ENCODE measurements at places on chromosomes 1 and 21.

DNA sequence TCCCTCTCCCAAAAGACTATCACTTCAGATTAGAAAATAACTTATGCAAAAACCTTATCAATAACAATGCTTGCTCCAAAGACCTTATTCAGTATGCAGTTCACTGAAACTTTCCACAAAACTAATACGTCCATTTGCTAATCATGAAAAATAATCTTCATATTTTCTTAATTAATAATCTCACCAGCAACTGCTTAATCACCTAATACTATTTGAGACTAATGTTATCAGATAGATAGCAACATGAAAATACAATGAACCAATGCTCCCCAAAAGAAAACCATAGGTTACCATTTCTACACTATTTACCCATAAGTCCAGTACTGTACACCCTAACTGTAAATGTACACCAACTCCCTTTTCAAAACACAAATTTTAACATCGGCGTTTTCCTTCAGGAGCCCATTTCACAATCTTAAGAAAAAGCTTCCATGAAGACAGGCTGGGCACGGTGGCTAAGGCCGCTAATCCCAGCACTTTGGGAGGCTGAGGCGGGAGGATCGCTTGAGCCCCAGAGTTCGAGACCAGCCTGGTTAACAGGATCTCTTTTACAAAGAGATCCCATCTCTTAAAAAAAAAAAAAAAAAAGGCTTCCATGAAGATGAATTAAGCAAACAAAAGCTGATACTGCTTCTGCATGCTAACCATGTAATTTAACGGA, 1.7 kb downstream of the GNB1 start:
- no peak for DNase-seq

DNA sequence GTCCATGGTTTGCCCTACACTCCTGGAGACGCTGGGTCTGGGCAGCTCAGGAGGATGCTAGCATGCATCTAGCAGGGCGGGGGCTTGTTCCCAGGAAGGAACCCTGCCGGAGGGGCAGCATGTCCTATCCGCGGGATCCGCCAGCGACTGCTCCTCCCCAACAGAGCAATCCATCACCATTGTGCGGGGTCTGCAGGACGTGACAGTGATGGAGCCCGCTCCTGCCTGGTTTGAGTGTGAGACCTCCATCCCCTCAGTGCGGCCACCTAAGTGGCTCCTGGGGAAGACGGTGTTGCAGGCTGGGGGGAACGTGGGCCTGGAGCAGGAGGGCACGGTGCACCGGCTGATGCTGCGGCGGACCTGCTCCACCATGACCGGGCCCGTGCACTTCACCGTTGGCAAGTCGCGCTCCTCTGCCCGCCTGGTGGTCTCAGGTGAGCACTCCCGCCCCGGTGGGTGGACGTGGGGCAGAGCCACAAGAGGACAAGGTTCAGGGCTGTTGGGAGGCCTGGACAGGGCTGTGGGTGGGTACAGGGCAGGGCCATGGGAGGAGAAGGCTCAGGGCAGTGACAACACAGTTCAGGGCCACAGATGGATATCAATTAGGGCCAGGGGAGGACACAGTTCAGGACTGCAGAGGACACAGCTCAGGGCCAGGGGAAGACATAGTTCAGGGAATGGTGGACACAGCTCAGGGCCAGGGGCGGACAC, 71.3 kb downstream of the OBSCN start:
- no peak for DNase-seq

GRCh38 chr1:107184888-107185287, 44.0 kb downstream of the NTNG1 start:
- DNase-seq: no peak

GRCh38 chr1:168653567-168653966, 75.4 kb downstream of the DPT start:
- no peak for DNase-seq

- peak; percentile 52 for DNase-seq
Observed at GRCh38 chr1:28369371-28370238, at the start of gene PHACTR4. PHACTR4 (plus strand) TSS chr1:28369740; CDS start chr1:28407448, 37,708 bp downstream.

DNA sequence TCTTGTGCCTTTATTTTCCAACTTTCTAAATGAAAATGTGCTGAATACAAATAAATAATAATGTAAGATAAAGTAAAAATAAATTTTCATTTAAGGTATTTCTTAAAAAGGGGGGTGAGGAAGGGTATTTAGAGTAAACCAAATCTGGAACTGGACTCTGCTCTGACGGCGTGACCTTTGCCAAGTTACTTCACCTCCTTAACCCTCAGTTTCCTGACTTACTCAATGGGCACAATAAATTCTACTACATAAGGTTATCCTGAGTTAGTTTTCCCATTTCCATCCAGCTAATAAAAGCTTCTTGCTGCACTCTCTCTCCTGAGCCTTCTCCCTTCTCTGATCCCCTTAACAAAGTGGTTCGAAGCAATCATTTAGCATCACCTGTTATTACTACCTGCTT, 93.9 kb downstream of the NID1 start:
- DNase-seq: no peak

- no peak for DNase-seq
Observed at GRCh38 chr1:82879701-82880305, 1079.1 kb downstream of the ADGRL2 start.

GRCh38 chr1:223429821-223430220, 36.6 kb downstream of the CCDC185 start:
- DNase-seq: no peak

GRCh38 chr1:70319750-70320149, 34.8 kb downstream of the ANKRD13C start:
- DNase-seq: no peak

GRCh38 chr1:223230161-223230881, 87.3 kb upstream of the TLR5 start:
- DNase-seq: no peak

- no peak for DNase-seq
Observed at GRCh38 chr1:66460776-66461175, 73.2 kb upstream of the SGIP1 start.

DNA sequence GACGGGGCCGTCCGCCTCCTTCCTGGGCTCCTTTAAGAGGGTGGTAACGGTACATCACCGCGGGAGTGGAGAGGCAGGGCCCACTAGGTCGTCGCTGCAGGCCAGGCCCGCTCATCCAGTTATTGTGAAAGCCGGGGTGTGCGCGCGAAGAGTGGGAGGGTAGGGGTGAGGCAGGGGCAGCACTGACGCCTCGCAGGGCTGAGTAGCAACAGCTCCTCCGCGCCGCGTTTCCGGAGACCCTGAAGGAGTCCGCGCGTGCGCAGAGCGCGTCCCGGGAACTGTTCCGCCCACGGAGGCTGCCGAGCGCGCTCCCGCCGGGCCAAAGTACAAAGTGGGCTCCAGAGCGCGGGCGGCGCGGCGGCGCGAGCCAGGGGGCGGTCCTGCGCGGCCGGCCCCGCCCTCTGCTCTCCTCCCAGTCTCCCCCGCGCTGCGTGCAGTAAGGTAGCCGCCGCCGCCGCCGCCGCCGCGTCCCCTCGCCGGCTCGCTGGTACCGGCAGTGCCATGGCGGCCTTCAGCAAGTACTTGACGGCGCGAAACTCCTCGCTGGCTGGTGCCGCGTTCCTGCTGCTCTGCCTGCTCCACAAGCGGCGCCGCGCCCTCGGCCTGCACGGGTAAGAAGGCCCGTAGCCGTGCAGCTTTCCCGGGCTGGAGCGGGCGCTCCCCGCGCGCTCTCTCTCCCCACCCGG, at the start of gene ABCD3:
TSS of gene ABCD3 (plus strand) at position 412 of the 686 bp plus-strand sequence. CDS start at position 502, 90 bp downstream.
- DNase-seq: peak; percentile 96

DNA sequence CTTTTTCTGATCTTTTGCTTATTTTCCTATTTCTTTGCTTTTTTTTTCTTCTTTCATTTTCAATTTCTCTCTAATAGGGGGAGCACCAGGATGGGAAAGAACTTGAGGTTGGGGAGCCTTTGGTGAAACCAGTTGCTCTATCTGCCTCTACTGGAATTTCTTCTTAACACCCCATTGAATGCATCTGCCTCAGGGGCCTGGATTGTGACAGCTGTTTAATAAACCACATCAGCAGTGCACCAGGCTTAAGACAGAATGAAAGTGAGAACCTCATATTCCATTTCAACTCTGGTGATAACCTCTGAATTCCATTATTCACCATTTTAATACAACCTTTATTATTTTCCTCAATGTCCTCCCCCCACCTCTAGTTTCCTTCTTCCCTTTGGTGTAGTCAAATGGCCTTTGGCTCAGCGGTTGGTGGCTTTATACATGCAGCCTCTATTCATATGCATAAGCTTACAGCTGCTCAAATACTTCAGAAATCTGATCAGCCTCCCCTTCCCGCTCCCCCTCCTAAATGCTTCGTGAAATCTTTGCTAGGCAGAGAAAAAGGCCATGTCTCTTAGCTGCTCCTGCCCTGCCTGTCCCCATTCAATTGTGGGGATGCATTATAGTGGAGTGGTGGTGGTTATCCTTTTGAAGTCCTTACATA, 537.3 kb upstream of the PLXNA2 start:
- DNase-seq: no peak

DNA sequence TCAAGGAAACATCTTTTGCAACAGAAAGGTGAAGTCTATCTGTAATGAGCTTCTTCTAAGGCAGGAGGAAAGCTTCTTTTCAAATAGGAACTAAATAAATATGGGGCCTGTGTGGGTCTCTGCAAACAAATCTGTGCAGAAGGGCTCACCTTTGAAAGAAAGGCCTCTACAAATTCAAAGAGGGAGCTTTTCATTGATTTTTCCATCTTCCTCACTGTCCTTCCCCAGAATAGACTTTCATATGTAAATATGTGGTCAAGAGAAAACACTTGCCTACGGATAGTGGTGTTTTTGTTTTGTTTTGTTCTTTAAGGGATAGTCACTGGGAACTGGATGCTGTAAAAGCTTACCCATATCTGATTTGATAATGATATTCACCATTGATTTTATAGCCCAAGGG, 223.4 kb downstream of the DSCAM start:
- no peak for DNase-seq

DNA sequence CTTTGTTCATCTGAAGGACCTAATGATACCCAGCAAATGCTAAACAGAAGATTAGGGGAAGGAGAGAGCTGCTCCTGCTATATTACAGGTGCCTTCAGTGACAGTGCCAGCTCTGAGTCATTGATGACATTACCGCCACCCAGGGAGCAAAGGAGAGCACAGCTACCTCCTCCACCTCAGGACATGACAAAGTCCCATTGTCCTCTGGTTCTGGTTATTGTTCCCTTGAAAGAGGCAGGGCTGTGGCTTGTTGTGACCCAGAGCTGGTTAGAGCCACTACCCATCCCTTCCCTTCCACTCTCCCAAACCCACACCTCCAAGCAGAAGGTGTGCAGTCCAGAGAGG, 363.5 kb upstream of the DUSP10 start:
- DNase-seq: no peak

DNA sequence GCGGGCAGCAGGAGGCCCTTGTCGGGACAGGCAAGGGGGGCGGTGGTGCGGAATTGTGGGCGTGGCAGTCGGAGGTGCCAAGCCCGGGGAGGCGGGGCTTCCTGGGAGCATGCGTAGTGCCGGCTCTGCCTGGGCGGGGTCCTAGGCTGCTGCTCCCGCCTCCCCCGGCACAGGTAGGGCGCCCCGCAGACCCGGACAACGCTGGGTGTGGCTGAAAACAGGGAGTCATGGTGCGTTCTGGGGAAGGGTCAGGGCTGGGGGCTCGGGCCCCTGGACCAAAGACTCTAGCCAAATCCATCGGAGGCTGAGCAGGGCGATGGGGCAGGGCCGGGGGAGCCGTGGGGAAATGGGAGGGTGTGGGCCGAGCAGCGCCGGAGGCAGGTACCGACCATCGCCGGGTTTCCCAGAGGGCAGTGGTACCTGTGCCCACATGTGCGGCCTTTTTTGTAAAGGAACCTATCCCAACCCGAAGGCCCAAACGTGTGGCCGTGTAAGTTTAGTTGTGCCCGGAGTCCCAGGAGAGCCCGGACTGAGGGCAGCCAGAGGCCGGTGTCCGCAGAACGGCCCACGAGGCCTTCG, 231.9 kb downstream of the SDCCAG8 start:
- no peak for DNase-seq

GRCh38 chr1:234915924-234916675, 212.5 kb downstream of the TOMM20 start:
- DNase-seq: no peak

GRCh38 chr1:68994096-68994495, 497.2 kb upstream of the DEPDC1 start:
- DNase-seq: no peak

DNA sequence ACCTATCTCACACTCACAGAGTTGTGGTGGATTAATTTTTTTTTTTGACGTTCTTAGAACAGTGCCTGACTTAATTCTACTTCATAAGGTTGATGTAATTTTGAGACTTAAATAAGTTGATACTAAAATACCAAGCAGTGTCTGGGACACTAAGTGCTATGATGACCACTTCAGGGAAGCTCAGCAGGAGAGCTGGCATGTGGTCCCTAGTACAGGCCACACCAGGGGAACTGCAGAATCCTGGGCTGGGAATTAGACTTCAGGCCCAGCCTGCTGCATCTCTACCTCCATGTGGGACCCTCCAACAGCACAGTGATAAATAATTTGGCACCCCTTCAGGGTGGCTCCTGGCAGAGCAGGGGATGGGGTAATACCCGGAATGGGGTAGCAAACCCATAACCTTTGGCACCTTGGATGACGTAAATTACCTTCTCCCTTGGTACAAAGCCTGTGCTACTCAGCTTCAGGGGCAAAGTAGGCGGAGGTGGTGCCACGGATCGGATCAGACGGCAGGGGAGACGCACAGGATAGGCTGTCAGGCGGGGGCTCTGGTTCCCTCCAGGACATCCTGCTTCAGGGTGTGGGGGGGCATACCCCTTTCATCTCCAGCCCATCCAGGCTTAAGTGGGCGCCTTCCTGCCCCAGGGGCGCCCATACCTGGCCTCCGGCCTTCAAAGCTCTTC, 4.8 kb downstream of the MFSD2A start:
- DNase-seq: no peak

DNA sequence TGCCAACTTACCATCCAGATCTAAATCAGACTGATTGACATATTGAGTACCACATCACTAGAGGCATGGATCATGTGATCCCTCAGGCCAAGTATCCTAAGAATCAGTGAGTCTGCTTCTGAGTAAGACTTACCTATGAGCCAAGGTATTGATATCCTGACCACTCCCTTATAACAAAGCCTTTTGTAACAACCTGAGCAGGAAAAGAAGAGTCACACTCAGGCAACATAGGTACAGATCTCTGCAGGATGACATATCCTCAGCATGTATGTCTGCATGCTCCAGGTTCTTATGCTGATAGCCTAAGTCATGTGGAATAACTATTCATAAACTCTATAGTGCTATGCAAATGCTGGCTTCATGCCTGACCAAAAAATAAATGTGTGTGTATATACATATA, 2.3 kb upstream of the LCE1A start:
- no peak for DNase-seq

GRCh38 chr1:226679853-226680516, 59.1 kb downstream of the ITPKB start:
- peak; percentile 72 for DNase-seq

- DNase-seq: no peak
Observed at GRCh38 chr1:97797403-97798183, 123.2 kb downstream of the DPYD start.

DNA sequence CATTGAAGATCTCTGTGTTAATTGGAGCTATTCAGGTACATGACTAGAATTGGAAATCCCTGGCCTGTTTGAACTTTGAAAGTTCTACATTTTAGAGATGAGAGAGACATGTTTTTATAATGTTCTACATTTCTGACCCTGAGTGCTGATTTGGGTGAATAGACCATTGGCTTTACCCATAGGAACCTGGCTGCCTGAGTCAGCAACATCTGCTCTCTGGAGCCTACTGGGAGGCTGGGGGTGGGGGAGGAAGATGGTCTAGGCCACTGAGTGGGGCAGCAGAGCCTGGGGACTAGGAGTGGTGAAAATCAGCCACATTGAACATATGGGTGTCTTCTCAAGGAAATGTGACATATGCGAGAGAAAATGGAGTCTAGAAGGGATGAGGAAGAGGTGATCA, 1.4 kb upstream of the VANGL1 start:
- DNase-seq: no peak
